Effector CD8-positive, alpha-beta T cell (primary cell): ENCODE measurements at places on chromosomes 4 and X.

GRCh38 chr4:88188738-88189417, 30.4 kb upstream of the ABCG2 start:
- DNase-seq, result no peak

GRCh38 chr4:150794706-150795105, 212.8 kb downstream of the MAB21L2 start:
- DNase-seq, result no peak

DNA sequence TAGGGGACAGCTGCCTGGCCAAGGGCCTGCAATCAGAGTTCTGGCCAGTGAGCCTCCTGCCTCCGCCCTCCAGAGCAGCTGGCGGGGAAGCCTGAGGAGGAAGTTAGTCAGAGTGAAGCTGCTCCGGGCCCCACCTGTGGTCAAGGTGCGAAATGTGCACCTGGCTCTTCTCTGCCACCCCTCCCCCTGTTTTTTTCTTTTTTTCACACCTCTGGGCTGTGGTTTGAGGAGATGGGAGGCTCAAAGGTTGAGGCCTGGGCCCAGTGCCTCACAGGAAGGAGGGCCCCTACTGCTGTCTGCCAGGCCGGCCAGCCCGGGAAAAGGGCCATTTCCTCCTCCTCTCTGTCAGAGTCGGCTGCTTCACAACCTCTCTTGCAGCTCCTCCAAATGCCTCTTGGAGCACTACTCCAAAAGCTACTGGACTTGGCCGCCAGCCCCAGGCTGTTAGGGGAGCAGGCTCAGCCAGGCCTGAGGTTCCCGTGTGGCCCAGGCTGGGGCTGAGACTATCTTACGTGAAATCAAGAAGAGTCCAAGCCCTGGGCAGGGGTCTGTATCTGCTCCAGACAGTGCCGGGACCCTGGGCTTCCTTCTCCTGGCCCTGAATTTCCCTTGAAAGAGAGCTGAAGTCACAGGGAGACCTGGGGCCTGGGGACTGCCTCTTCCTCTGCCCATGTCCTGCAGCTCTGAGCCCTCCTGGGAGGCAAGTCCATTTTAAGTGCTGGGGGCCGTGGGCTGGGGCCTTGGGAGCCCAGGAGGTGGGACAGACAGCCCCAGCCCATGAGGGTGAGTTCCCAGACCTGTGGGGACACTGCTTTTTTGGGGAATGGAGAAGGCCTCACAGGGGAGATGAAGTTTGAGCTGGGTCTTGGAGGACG, 4.5 kb upstream of the CXCR3 start:
- peak; percentile 7 for DNase-seq

DNA sequence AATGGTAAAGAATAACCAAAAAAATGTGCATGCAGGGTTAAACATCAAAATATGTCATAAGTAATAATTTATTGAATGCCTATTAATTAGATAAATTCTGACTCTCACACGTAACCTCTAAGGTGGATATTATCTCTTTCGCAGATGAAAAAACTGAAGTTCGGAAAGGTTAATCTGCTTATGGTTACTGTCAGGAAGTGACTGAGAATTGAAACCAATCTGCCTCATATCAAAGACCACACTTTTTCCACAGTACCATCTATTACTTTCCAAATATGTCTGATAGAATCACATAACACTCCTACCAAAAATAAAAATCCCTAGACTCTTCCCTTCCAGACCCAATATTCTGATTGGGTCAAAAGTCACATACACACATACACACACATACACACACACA, 6.2 kb downstream of the CHIC2 start:
- DNase-seq, result no peak

GRCh38 chr4:155609455-155610059, 57.1 kb upstream of the GUCY1A1 start:
- DNase-seq, result no peak

DNA sequence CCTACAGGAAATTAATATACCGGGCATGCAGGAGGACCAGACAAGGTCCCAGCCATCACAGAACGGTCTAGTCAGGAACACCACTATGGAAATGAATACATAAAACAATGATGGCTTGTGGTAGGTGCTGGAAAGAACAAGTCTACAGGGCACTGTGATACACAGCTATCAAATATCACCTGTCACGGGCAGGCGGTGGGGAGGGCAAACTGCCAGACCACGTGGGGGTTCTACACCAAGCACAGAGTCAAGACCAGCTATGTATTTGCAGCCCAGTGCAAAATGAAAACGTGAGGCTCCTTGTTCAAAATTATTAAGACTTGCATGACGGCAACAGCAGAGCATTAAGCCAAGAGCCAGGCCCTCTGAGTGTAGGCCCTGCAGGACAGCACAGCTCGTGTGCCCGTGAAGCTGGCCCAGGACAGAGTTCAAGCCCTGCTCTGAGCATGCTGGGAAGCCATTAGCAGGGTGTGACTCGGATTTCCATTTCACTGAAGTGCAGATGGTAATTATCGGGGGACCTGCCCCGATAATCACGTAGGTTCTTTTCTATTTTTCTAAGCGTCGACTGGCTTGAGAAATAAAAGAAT, 83.6 kb downstream of the JAKMIP1 start:
- DNase-seq, result no peak

- no peak for DNase-seq
These were observed 24.7 kb downstream of the KCNE5 start for GRCh38 chrX:109600237-109600651.

- DNase-seq, result no peak
These were observed 148.7 kb upstream of the CHRDL1 start for GRCh38 chrX:110944311-110944750.

DNA sequence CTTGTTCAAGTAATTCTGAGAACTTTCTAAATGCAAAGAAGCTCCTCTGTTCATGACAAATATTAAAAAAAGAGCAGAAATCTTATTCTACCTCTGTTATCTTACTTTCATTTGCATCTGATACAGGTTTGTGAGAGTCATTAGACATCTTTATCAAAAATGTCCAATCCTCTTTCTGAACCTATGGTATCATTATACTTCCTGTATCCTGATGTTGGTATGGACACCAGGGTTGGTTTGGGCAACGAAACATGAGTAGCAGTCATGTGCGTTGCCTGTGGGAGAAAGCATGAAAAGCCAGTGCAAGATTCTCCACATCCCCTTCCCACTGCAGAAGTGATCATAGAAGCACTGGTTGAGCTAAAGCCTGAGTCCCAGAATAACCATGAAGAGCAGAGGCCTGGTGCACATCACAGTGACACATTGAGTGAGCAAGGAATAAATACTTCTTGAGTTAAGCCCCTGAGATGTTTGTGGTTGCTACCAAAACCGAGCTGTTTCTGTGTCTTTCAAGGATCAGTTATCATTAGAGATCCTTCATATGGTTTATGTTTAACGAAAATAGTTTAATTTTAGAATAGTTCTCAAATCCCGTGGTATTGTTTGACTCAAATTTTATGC, 197.2 kb downstream of the BANK1 start:
- no peak for DNase-seq

GRCh38 chrX:100880368-100880767, 6.2 kb upstream of the NOX1 start:
- DNase-seq, result no peak

GRCh38 chr4:77148078-77148477, 8.9 kb upstream of the CCNG2 start:
- no peak for DNase-seq

DNA sequence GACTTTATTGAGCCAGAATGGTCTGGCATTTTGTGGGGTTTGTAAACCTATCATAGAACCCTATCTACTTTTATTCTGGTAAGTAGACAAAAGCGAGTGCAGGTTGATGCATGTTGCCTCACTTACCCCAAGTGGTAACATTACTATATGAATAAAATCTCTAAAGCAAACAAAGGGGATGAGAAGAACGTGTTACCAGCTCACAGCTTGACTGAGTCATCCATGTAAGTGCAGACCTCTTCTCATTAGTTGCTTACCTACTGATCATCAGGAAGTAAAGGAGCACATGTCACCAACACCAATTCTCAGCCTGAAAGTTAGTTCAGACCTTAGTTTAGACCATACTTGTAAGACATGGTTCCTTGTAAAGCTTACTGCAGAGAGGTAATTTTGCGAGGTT, 1328.3 kb downstream of the C4orf33 start:
- DNase-seq, result no peak

DNA sequence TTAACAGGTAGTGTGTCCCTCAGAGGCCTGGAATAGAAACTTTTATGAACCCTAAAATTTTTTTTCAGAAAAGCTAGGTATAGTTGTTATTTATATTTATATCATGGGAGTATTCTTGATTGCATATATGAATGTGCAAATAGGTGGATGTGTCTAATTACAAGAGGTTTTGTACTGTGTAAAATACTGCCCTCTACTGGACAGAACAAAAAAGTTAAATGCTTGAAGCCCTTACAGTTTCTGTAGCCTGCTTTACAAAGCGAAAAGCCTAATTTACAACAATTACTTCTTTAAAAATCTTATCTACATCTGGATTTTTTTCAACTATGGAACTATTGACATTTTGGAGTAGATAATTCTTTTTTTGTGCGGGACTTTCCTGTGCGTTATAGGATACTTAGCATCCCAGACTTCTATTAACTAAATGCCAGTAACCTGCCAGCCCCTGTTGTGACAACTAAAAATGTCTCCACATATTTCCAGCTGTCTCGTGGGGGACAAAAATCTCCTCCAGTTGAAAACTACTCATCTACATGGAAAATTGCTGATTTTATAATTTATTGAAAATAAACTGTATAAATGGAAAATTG, 35.1 kb downstream of the ENPEP start:
- DNase-seq, result no peak

DNA sequence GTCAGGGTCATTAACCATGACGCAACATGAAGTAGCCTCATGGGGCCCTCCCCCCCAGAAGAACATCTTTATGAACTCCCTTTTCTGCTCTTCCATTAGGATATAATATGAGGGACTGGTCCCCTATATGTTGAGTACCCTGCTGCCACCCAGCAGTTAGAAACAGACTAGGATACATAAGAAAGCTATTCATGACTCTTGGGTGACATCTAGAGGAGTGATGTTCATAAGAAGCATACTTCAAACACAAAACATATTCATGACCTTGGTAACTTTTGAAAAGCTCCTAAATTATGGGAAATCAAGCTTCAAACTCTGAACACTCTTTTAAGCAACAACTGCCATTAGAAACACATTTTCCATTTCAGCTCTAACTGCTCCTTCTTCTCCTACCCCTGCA, 155.2 kb upstream of the SPIN4 start:
- no peak for DNase-seq

GRCh38 chr4:159075531-159075932, 27.3 kb upstream of the RAPGEF2 start:
- DNase-seq, result no peak

- no peak for DNase-seq
These were observed 2371.5 kb upstream of the TENM3 start for GRCh38 chr4:179871726-179872125.

- DNase-seq, result peak; percentile 51
These were observed at the start of gene FGFBP2 for GRCh38 chr4:15963001-15963451. FGFBP2 (minus strand) TSS chr4:15963175; CDS start chr4:15963129, 46 bp downstream.

GRCh38 chrX:110847334-110847733, 51.7 kb upstream of the CHRDL1 start:
- DNase-seq, result no peak

DNA sequence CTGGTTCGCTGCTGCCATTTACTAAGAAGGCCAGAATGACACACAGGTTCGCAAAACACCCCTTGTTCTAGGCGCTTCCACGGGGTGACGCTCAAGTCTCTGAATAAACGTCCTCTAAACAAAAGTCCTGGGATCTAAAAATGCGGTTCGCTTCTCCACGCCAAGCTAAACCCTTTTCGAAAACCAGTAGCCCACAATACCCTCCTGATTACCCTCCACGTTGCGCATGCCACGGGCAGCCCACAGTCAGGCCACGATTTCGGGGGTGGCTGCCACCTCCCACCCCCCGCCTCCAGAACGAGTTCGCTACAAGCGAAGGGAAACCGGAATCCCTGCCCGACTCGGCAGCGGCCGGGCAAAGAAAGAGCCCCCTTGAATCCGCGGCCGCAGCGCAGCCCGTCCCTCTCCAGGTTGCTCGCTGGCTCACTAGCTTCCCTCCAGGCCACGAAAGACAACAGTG, 423 bp downstream of the RPL39 start:
- DNase-seq, result no peak

DNA sequence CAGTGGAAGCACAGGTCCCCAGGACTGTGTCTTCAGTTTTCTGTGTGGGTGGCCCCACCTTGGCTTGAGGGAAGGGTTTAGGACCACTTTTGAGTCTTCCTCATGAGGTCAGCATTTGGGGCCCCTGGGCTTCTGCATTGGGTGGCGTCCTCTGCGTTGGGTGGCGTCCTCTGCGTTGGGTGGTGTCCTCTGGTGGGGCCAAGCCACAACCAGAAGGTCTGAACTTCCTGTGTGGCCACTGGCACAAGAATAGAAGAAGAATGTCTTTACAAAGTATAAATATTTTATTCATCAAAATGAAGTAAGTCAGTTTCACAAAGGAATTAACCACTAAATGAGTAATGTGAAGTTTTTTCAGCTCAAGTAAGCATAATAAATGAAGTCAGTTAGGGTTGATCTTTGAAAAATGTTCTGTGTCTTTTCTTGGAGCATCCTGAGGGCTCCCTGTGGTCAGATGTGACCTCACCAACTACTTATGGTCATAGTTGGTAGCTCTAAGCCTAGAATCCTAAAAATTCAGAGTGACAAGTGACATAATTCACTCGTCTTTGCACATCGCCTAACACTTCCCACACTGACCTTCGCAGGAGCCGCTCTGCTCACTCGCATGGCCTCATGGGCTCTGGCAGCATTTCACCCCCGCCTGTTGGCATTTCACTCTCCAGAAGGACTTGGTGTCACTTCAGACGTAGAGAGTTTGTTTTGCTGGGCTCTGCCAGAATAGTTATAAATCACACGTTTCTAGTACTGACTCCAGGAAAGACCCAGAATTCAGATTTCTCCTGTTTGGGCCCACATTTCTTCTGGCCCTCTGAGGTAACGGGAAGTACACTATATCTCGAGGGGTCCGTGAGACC, 39.0 kb upstream of the HGFAC start:
- DNase-seq, result no peak

- no peak for DNase-seq
These were observed 96.3 kb downstream of the ZNF827 start for GRCh38 chr4:145842224-145842887.

DNA sequence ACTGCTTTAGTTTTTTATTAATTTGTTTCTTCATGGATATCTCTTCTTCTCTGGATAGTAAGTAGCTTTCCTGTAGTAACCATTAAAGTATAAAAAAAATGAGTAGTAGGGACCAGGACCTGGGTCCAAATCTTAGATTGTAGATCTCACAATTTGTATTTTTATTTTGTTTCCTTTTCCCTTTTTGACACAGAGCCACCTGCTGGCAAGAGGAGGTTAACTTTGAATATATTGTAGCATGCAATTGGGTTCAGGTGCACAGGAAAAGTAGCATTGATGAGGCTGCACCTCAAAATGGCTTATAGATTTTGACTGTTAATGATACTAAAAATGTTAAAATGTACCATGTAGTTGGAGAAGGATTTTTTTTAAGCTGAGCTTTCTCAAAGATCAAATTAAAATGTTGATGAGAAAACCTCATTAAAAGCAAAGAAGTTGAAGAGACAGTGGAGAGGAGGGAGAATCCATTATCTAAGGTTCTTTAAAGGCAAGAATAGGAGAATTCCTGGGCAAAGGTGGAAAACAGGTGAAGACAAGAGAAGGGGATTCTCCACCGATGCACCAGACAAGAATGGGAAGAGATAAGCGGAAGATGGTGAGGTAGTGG, 48.3 kb upstream of the HPGDS start:
- DNase-seq, result no peak
